SHP77 treated with DMSO at 0.1 percent for 48 hours (cell line): ENCODE measurements at places on chromosomes 12 and 14.

DNA sequence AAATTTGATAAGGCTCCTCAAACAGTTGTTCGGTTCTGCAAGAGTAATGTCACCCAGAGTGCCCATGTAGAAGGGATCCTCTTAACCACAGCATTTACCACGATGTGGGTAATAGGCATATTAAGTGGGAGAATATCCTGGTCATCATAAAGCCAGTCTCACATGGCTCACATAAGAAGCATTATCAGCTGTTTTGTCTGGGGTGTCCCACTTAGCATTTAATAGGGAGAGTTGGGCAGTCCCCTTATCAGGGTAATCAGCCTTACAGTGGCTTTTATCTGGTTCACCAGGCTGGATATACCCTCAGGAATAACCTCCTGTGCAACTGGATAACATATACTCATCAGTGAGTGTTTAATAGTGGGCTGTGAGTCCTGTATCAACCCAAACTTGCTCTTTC, 12.9 kb upstream of the TMEM263 start:
- no peak for DNase-seq

GRCh38 chr12:108930155-108930554, 50.3 kb downstream of the DAO start:
- no peak for DNase-seq

GRCh38 chr14:60859525-60859924, 121.4 kb downstream of the TRMT5 start:
- no peak for DNase-seq

DNA sequence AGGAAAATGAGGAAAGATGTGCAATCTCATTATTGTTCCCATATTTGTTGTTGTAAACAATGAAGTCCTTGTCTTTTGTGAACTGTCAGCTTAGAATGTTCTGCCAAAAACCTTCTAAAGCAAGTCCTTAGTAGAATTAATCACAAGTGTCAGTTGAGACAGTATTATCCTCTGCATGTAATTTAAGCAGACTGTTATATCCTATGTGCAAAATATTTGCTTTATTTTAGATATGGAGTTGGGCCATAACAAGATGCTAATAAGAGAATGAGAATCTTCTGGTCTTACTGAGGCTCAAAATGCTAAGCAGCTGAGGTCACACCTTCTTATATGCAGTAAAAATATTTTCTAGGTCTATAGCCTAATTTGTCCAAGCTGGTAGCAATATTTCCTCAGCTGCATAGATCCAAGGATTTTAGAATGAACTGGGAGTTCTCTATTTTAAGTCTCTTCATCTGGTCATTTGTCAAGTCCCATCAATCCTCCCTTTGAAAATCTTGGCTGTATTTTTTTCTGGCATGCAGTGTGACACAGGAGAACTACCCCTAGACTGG, 222.3 kb upstream of the NAV3 start:
- DNase-seq: no peak

DNA sequence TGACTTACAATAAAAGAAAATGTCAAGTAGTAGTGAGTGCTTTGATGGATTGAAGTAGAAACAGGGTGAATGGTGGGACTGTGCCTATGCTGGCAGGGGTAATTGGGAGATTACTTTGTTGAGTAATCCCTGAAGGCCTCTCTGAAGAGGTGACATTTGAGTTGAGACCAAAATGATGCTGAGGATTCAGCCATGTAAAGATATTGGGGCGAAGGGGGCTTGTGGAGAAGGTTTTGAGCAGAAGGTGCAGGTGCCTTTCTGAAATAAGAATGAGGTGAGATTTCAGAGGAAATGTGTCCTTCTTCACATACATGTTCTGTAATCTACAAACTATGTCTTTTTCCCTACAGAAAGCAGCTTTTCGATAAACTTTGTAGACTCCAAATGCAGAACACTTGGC, 8.0 kb downstream of the GNG2 start:
- DNase-seq: no peak
